ENCODE measurements at places on chromosomes 2 and 18.

DNA sequence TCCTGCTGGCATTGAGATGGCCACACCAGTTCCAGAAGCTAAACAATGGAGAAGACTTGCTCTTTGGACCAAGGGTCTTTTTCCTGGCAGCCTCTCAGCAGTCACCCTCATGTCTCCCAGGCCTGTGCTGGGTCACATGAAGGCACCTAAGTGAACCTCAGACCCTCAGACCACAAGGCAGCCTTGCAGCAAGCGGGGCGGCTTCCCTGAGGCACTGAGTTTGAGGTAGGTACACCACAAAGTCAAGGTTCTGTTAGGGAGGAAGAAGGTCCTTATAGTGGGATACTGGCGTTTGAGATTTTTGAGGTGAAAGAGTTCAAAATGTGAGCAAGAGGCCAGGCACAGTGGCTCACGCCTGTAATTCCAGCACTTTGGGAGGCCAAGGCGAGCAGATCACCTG lies 8.5 kb upstream of the PRELID3A start:
- DNase-seq = no peak

- DNase-seq = no peak
Measured at GRCh38 chr2:231483398-231484329, 19.4 kb upstream of the NCL start.

DNA sequence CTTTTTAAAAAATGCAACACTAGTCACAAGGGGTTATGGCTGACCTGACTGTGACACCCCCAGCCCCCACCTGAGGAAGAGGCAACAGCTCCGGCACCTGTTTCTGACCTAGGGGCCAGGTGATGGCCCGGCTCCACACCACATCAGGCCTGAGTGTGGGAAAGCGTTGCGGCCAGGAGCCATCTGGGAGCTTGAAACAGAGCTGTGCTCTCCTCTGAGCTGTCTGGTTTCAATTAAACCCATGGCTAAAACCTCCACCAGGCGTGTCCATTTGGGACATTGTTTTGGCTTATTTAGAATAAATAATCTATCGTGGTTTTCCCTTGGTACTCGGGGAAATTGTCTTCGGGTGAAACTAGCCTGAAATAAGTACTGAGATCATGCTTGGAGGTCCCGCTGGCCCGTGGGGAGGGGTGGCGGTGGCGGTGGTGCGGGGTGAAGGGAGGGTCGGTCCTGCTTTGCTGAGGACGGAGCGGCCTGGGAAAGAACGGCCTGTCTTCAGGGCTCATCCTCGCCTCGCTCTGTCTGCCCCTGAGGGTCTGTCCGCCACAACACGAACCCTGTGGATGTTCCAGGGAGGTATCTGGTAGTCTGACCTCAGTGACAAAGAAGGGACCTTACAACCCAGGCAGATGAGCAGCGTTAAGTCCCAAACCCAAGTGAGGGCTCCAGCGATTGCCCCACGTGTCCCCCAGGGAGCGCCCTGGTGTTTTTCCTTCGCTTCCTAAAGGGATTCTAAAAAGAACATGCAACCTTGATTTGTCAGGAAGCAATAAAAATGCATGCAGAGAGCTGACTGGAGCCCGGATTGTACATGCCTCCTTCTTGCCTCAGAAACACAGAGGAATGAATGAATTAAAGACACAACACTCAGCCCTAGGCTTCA lies 58.7 kb downstream of the IL1RL2 start:
- DNase-seq = no peak

GRCh38 chr2:25738383-25739343 lies 65.3 kb upstream of the DTNB start:
- no peak for DNase-seq

GRCh38 chr2:237895544-237896506 lies 36.4 kb downstream of the RAMP1 start:
- peak; percentile 48 for DNase-seq

DNA sequence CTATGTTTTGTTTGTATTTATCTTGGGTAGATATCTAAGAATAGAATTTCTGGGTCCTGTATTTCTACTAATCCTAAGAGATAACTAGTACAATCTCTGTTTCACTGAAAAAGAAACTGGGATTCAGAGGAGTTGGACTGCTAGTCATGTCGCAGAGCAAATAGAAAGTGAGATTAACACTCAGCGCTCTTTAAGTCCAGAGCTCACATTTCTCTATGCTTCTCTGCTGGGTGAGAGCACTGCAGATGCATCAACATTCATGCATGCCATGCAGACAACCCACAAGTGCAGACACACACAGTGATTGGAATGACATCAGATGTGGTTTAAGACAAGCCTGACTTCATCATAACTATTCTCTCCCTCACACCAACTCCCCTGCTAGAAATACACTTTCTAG lies 563.8 kb downstream of the TDRD15 start:
- DNase-seq = no peak

- no peak for DNase-seq
Measured at GRCh38 chr2:112733456-112733855, 12.6 kb downstream of the NT5DC4 start.

- DNase-seq = no peak
Measured at GRCh38 chr2:47050762-47051161, 104.3 kb downstream of the STPG4 start.

GRCh38 chr2:209806318-209806717 lies 34.7 kb downstream of the UNC80 start:
- no peak for DNase-seq

DNA sequence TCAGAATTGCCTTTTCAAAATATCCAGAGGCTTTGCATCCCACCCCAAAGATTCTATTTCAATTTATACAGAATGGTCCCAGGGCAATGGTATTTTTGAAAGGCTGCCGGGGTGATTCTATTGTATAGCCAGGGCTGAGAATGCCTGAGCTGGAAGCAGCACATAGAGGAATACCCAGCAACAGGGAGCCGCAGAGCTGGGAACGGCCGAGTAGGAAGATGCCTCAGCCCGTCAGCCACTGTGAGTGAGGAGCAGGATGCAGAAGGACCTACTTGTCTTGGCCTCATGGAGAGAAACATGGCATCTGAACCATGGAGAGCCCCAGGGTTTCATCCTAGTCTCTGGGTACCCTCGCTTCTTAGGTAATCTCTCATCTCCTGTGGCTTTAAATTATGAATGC lies 170.8 kb upstream of the FHL2 start:
- no peak for DNase-seq

- DNase-seq = no peak
Measured at GRCh38 chr18:5979971-5980457, 84.7 kb upstream of the TMEM200C start.

DNA sequence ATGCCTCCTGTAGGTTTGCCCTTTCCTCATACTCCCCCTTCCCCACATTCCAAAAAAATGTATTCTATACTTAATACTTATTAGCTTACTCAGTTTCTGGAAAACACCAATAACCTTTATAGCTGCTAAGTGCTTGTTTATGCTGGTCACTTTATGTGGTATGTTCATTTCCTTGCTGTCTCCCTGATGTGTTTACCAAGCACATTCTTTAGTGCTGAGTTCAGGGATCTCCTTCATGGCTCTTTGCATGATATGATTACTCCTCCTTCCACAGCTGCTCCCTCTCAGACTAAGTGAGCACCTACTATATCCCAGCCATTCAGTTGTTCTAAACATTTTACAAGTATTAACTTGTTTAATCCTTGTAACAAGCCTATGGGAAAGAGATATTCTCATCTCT lies 698.3 kb upstream of the FANCL start:
- no peak for DNase-seq

DNA sequence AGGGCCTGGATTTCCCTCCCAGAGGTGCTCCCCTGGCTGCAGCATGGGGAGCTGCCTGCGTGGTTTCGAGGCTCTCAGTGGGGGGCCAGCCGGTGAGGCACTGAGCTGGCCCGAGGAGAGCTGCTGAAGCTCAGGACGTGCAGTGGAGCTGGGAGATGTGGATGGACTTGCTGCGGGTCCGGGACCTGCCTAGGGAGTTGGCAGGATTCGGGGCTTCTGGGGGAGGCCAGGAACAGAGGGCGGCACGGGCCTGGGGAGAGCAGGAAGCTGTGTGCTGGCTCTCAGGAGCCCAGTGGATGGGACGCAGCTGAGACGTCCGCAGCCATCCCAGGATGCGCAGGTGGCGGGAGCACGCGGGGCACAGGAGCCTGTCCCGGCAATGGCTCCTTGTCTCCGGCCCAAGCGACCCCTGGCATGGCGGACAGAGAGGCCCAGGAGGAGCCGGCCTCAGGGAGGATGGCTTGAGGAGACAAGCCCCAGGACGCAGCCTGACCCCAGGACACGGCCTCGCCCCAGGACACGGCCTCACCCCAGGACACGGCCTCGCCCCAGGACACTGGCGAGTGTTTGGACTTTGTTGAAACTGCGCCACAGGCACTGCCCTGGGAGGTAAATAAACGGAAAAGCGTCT lies 116.1 kb downstream of the NFATC1 start:
- DNase-seq = no peak

- DNase-seq = no peak
Measured at GRCh38 chr2:200092235-200092634, 136.9 kb downstream of the MAIP1 start.

- DNase-seq = peak; percentile 52
Measured at GRCh38 chr2:17757321-17757720, 3.4 kb downstream of the GEN1 start.

DNA sequence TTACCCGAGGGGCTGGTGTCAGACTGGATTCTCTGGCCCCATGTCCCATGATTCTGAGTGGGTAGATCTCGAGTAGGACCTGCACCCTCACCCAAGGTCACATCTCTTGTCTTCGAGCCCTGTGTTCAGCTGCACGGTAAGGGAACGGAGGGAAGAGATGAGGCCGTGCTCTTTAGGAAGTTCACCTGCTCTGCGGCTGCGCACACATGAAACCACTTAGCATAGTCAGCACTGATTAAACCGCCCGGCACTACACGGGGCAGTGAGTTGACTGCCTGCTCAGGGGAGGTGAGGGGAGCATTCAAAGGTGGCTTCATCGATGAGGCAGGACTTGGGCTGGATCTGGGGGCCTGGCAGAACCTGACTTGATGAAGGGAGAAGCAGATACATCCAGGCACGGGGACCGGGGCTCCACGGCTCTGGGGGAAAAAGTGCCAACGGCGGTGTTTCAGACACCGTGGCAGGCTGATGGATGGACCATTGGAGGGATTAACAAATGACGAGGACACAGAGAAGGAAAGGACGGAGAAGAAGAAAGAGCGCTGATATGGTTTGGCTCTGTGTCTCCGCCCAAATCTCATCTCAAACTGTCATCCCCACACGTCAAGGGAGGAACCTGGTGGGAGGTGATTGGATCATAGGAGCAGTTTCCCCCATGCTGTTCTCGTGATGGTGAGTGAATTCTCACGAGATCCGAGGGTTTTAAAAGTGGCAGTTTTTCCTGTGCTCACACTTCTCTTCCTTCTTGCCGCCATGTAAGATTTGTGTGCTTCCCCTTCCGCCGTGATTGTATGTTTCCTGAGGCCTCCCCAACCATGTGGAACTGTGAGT lies 248.6 kb downstream of the CYP26B1 start:
- DNase-seq = no peak

GRCh38 chr2:100394111-100394641 lies 23.3 kb downstream of the CHST10 start:
- DNase-seq = no peak

DNA sequence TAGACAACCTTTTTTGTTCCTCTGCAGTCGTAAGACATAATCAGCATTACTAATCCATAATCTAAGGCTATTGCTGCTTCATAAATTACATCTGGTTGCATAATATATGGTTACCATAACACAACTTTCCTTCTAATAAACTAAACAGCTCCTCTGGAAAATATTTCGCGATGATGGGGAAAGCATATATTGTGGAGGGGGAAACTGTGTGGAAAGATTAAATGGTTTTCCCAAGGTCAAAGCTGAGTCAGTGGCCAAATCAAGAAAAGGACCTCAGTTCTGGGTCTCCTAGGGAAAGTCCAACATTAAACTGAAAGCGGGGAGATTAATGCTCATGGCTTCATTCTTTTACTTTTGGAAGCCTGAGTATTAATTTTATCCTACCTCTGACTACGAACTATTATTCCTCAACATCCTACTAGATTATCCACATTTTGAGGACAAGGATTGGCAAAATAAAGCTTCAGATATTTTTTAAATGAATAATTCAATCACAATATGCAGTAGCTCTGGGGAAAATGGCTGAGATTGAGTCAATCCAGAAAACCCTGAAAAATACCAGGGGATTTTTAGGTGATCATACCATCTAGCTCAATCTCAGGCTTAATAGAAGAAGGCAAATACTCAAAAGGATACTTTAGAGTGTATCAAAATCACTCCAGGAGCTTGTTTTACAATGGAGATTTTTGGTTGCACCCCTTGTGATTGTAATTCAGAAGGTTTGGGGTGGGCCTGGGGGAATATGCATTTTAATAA lies 33.8 kb upstream of the STK17B start:
- DNase-seq = no peak

GRCh38 chr2:186653511-186653910 lies 40.3 kb upstream of the FAM171B start:
- DNase-seq = no peak

Measured in RWPE1 (cell line).